Fibroblast of pulmonary artery (primary cell): ENCODE measurements at places on chromosomes 13 and 19.

DNA sequence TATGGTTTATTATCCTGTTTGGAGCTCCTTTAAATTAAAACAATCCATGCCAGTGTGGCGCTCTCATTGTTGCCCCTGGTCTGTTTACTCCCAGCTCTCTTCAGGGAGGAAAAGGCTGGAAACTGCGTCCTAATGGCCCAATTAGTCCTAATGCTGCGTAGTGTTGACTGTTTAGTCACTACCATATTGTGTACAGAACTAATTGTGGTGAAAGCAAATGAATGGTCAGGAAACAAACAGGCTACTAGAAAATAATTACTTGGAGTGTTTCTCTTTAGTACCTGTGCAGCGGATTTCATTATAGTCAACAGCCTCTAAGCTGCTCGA, 54.5 kb upstream of the MTIF3 start:
- no peak for DNase-seq

- DNase-seq, result no peak
Observed at GRCh38 chr13:67208552-67208951, 21.6 kb downstream of the PCDH9 start.

GRCh38 chr13:37277007-37277406, 171.5 kb upstream of the CSNK1A1L start:
- DNase-seq, result peak; percentile 31

GRCh38 chr19:11418549-11419506, at the start of gene RGL3:
RGL3 (minus strand) TSS chr19:11419314; CDS start chr19:11419278, 36 bp downstream.
- DNase-seq, result no peak

GRCh38 chr13:35789335-35790165, 313.1 kb upstream of the MAB21L1 start:
- peak; percentile 69 for DNase-seq

GRCh38 chr13:75316427-75316826, 165.5 kb downstream of the TBC1D4 start:
- peak; percentile 54 for DNase-seq

DNA sequence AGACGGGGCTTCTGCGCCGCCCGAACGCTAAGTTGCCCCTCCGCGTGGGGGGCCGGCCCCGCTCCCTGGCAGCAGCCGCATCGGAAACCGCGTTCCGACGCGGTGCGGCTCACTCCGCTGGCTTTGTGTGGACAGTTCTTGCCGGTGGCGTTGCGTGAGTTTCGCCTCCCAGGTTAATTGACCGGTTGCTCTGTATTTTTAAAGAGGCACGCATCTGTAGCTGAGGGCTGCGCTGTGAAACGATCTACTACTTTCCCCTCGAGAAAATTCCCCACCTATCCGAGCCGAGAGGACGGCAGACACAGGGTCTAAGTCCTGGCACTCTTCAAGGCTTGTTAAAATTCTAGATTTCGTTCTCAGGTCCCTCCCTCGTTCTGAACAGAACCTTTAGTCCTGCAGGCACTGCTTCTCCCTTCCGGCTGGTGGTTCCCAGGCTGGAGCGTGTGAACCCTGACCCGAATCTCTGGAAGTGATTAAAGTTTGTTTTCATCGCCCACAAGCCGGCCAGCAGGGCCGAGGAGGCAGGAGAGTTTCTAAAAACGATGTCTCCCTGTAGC, 933 bp downstream of the ARHGEF7 start:
- DNase-seq, result peak; percentile 59

DNA sequence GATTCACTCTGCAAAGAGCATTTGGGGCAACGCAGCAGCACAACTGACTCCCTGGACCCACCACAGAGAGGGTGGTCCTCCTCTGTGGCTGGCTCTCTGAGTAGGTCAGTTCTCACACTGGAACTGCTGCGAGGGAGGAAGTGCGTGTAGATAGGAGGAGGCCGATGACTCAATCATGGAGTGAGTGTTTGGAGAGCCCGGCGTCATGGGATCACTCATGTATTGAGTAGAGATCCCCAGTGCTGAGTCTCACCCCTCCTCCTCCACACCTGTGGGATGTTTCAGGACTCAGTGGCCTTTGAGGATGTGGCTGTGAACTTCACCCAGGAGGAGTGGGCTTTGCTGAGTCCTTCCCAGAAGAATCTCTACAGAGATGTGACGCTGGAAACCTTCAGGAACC, 8.9 kb downstream of the ZNF101 start:
- no peak for DNase-seq

DNA sequence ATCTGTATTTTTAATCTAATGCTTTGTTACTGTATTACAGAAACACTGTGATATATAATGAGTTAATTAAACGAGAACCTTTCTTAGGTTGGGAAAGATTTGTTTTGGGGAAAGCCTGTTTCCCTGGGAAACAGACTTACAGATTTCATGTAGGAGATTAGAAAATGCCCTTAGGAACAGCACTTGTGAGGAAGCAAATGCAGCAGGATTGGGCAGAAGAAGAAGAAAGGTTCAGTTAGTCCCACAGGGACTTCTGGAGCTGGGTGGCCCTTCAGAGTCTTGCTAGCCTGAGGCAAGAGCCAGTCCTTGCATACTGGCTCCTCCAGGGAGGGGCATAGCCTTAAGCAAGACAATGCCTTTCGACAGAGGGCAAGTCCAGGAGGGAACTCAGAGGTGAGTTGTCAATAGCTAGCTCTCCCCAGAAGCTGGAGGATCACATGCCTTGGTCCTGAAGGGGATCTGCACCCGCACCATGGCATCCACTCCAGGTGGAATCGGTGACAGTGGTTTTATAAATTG, 36.8 kb downstream of the N4BP2L1 start:
- DNase-seq, result no peak

GRCh38 chr19:14061081-14061749, 661 bp downstream of the PALM3 start:
- peak; percentile 14 for DNase-seq

GRCh38 chr13:27928353-27928804, 8.6 kb downstream of the PDX1 start:
- no peak for DNase-seq

GRCh38 chr19:52196256-52196967, 6.6 kb downstream of the PPP2R1A start:
- no peak for DNase-seq

- no peak for DNase-seq
Observed at GRCh38 chr13:81318231-81319019, 977.5 kb upstream of the SPRY2 start.

- DNase-seq, result no peak
Observed at GRCh38 chr13:73571376-73571775, 512.6 kb downstream of the KLF5 start.

DNA sequence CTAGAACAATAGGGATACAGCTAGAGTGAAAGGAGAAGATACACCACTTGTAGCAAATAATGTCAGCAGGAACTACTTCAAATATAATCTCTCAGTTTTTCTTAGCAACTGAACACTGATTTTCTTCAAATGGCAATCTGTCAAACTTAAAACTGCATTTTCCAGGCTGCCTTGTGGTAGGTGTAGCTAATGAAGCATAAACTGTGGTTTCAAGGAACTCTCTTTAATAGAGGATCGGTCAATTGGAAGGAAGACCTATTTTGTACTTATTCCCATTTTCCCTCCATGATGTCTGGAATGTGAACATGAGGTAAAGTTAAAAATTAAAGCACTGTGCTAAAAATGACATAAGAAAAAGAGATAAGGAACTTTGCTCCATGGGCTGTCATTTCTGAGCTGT, 1261.9 kb downstream of the PCDH17 start:
- no peak for DNase-seq

DNA sequence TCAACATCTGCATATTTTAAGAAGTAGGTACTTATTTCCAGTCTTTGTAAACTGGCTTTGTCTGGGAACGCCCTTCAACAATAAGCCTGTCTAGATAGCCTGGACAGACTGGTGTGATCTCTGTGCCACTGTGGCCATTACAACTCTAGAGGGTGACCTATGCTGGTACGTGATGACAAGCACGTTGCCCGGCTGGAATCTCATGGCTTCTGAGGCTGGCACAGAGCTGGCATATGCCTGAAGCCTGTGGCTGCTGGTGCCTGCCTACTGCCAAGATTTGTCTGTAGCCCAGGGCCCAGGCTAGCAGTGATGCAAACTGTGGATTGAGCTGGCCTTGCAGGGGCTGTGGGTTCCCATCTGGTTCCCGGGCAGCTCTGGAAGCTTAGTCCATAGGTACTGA, 34.0 kb downstream of the IGFL3 start:
- DNase-seq, result no peak

GRCh38 chr13:98681049-98681448, 71.4 kb downstream of the SLC15A1 start:
- no peak for DNase-seq

GRCh38 chr13:92573467-92574057, 653.0 kb upstream of the GPC6 start:
- peak; percentile 34 for DNase-seq

GRCh38 chr19:2027361-2027760, 11.8 kb upstream of the BTBD2 start:
- DNase-seq, result peak; percentile 88

DNA sequence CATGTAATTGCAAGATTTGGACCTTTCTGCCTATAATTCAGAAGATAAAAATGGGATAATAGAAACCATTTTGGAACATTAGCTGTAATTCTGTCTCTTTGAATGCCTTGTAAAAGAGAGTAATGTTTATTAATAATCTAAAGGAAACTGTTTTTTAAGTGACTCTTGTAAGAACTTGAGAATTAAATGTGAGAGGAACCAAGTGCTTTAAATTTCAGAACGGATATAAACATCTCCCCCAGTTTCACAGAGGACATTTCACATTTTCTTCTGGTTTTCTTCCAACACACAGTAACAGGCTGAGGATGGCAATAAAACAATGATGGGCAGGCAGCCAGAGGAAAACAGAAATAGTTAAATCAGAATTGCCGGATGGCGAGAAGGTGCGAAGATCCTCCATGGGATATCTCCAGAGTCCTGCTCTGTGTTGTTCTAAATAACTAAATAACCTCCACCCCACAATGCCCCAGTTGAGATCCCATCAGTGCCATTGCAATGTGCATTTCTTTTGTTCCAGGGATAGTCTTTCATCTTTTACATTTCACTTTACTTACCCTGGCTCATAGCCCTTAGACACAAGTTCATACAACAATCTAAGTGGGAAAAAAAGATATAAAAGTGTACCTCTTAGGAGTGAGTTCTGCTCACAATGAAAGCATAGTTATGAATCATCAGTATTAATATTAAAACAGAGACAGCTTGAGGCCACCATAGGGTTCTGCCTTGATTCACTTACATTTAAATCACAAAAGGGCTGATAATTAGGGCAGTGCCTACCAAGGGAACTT, 73.3 kb downstream of the TNFRSF19 start:
- DNase-seq, result peak; percentile 40

- DNase-seq, result no peak
Observed at GRCh38 chr13:30020726-30021312, 170.4 kb upstream of the UBL3 start.

DNA sequence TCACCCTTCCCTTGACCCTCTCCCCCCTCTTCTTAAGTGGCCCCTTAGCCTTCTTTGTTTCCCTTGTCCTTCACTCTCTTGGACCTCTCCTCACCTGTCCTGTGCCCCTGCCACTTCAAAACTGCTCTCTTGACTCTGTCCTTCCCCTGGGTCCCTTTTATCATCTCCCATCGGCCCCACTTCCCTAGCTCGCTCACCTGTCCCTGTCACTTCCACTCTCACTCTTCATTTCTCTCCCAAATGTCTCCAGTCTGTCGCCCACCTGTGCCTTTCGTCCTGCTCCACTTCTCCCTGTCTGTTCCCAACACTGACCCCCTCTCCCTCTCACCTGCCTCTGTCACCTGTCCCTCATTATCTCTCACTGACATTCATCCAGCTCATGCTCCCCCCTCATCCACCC, 699 bp downstream of the IFNL1 start:
- DNase-seq, result no peak

- no peak for DNase-seq
Observed at GRCh38 chr19:35081201-35081600, 34.4 kb upstream of the FXYD3 start.

GRCh38 chr19:44430956-44431355, 17.3 kb downstream of the ZNF229 start:
- no peak for DNase-seq

DNA sequence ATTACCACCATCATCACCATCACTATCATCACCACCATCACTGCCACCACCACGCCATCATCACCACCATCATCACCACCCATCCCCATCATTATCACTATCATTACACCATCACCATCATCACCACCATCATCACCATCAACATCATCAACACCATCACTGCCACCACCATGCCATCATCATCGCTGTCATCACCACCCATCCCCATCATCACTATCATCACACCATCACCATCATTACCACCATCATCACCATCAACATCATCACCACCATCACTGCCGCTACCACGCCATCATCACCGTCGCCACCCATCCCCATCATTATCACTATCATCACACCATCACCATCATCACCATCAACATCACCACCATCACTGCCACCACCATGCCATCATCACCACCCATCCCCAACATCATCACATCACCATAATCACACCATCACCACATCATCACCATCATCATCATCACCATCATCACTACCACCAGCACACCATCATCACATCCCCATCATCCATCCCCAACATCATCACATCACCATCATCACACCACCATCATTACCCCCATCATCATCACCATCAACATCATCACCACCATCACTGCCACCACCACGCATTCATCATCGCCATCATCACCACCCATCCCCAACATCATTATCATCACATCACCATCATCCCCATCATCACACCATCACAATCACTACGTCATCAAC, 61.7 kb downstream of the TUBGCP3 start:
- DNase-seq, result no peak

GRCh38 chr13:97621631-97622030, 187.7 kb downstream of the RAP2A start:
- DNase-seq, result no peak

DNA sequence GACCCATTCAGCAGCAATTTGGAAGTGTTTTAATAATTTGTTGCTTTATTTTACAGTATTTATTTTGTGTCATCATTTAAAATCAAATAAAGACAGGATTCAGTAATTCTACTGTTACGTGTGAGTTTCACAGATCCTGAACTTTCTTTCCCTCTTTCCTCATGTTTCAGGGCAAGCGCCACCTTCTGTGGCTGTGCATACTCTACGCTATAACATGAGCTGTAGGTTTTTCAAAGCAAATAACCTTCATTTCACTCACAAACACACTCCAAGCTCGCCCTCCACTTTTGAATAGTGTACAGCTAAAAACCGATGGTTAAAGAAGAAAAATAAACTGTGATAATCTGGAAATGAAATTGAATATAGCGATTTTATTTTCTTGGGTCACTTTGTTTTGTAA, 753.3 kb downstream of the OLFM4 start:
- no peak for DNase-seq

GRCh38 chr19:2604747-2605329, 97.7 kb downstream of the GNG7 start:
- no peak for DNase-seq

GRCh38 chr19:38506723-38507550, 73.4 kb downstream of the RYR1 start:
- peak; percentile 71 for DNase-seq
